Stimulated activated CD4-positive, alpha-beta T cell treated with anti-CD3 and anti-CD28 coated beads, Interleukin-15, amount 100 ng/mL, for 1 hour (primary cell): ENCODE measurements at places on chromosomes 2 and 18.

GRCh38 chr2:149320362-149320761 is 10.0 kb upstream of the LYPD6 start:
- no peak for DNase-seq

GRCh38 chr2:121030523-121030922 is 254.5 kb downstream of the TFCP2L1 start:
- no peak for DNase-seq

DNA sequence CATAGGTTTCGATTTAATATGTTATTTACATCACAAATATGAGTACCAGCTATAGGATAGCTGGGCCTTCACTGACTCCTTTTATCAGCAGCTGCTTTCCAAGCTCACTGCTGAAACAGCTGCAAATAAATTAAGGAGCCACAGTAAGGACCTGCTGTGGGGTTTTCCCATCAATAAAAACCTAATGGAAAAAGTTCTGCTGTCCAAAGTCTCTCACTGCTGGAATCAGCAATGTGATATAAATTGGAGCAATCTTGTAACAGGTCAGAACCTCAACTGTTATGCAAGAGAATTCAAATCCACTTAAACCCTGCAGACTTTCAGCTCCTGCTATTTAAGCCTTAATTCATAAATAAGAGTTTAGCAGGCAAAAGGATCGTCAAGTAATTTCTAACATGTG is 61.3 kb downstream of the NEB start:
- no peak for DNase-seq

DNA sequence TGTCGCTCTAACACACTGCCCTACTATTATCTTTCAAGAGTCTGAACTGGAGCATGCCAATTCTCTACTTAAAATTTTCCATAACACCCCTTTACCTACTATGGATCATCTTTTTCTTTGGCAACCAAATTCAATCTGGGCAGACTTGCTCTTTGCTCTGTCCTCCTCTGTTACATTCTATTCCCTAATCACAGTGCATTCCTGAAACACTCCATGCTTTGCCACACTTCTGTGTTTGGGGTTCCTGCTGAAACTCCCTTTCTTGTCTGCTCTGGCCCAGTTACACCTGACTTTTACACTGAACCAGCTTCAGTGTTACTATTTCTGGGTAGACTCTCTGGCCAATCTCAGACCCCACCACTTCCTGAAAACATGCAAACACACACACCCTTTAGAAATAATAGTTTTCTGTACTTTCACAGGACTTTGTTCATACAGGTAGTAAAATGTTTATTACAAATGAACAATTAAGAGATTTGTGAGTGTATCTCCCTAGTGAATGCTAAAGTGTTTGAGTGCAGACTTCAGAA is 119.9 kb upstream of the DCC start:
- no peak for DNase-seq

GRCh38 chr18:49495480-49495879 is 8.4 kb upstream of the C18orf32 start:
- no peak for DNase-seq
